ENCODE measurements at places on chromosomes 4 and X. TPM values are rescaled to one million over a fixed set of nuclear protein-coding genes. Genes with fewer than 3 reads are reported as not detected.

GRCh38 chrX:30913492-30913891, 24.4 kb upstream of the TAB3 start:
- no peak for DNase-seq

DNA sequence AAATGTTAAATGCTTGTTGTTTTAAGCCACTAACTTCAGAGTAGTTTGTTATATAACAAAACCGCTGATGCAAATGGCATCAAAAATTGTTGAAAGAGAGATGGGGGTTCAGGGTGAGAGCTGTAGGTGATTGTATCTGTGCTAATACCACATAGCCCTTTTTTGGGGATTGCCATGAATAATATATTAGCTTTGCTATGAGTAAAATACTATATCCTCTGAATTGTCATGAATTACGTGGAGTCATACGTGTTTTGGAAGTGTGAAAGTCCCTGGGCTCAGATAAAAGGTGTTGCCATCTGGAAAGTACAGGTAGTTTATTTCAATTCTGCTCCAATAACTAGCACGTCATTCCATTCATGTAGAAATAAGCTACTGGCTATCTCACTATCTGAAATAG, 30.6 kb downstream of the DYNLT3 start:
- no peak for DNase-seq

The MOB1B gene
- total RNA-seq, result 15.9 TPM

The KDM6A gene
- 27.2 TPM for total RNA-seq

The RASSF6 gene
- total RNA-seq, result 0.05 TPM

The SLC4A4 gene
- 2.3 TPM for total RNA-seq
